ENCODE measurements at places on chromosomes 4 and X. TPM values are rescaled to one million over a fixed set of nuclear protein-coding genes. Genes with fewer than 3 reads are reported as not detected.

DNA sequence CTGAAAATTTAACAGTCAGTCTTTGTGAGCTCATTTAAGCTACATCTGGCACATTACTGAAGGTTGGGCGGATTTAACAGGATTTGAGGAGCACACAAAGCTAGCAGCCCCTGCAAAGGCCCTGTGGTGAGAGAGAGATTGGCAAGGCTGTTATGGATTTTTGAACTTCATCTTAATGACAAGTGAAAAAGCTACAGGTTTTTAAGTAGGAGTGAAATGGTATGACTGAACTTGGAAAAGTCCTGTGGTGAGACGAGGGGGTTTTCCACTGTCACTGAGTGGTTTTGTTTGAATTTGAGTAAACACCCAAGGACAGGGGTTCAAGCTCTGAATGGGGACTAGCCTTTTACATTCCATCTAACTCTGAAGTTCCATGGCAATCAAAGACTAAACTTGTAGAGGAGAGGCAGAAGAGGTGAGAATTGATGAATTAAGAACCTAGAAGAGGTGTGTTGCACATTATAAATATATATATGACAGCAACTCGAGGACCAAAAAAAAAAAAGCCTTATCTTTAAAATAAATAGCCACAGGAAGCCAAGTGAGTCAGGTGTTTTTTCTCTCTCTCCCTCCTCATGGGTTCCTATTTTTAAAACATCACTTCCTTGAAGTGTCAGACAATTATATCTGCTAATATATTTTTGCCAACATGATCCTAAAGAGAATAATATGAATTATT, 47.8 kb upstream of the CLNK start:
- H3K27ac ChIP-seq: peak overlapping the region; percentile 43
- H3K4me1 ChIP-seq: peaks cover 31% of the 10 kb centered on the region

DNA sequence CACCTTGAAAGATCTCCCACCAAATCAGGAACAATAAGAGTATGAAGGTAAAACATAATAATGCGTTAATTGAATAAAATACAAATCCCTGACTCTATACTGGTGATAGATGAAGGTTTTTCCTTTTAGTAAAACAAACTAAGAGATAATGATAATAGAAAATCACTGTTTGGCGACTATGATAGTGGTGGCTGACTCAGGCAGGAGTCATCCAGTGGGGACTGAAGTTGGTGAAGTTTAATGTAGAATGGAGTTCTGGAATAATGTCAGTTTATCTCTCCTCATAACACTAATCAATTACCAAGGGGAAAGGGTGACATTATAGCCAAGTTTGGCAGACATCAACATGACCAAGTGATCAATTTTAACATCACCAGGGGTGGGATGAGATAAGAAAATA, 21.3 kb downstream of the ABCG2 start:
- no peaks in the 10 kb centered on the region for H3K36me3 ChIP-seq
- no peaks in the 10 kb centered on the region for H3K4me1 ChIP-seq
- no peak for DNase-seq
- no peak overlapping the region for H3K27ac ChIP-seq
- H3K27me3 ChIP-seq: peaks cover 3% of the 10 kb centered on the region

DNA sequence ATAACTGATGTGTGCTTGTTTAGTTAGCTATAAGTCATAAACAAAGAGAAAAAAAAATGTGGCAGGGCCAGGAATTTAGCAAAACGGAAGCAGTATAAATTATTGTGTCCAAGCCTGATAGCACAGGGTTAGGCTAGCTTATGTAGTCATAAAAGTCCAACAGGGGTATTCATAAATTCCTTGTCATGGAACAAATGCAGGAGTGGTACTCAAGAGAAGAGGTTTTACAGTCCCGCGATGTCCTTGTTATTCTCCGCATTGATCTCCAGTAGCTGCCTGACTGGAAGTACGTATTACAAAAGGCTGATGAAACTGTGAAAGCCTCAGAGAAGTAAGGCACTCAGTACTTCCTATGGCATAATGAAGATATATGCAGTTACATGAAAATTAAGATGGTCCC, 336.9 kb upstream of the TRAM1L1 start:
- DNase-seq: no peak
- no peak overlapping the region for H3K27ac ChIP-seq
- H3K4me1 ChIP-seq: no peaks in the 10 kb centered on the region

GRCh38 chr4:118718511-118719170, 33.4 kb downstream of the METTL14 start:
- no peak overlapping the region for H3K27ac ChIP-seq
- H3K4me1 ChIP-seq: no peaks in the 10 kb centered on the region
- peaks cover 15% of the 10 kb centered on the region for H3K36me3 ChIP-seq
- H3K27me3 ChIP-seq: no peaks in the 10 kb centered on the region
- DNase-seq: no peak

GRCh38 chr4:55503169-55503568, 43.5 kb downstream of the CLOCK start:
- no peak overlapping the region for H3K4me3 ChIP-seq
- H3K27me3 ChIP-seq: no peaks in the 10 kb centered on the region
- peaks cover 12% of the 10 kb centered on the region for H3K36me3 ChIP-seq
- DNase-seq: no peak

DNA sequence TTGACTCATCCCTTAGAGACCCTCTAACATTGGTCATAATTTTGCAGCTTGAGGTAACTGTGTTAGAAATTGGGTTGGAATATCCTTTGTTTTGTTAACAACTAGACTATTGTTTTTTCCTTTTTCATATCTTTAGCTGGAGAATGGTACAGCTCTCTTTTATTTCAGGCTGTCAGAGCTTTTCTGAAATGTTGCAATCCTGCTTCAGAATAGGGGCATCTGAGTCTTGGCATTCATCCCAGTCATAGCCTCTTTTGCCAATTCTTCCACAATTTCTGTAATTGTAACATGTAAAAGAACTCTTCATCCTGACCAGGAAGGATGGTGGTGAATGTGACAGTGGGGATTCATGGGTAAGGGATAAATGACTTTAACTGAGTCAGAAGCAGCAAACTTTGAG, 128.7 kb downstream of the FHIP1A start:
- no peak overlapping the region for H3K4me3 ChIP-seq
- DNase-seq: no peak
- no peak overlapping the region for H3K27ac ChIP-seq
- no peaks in the 10 kb centered on the region for H3K4me1 ChIP-seq

DNA sequence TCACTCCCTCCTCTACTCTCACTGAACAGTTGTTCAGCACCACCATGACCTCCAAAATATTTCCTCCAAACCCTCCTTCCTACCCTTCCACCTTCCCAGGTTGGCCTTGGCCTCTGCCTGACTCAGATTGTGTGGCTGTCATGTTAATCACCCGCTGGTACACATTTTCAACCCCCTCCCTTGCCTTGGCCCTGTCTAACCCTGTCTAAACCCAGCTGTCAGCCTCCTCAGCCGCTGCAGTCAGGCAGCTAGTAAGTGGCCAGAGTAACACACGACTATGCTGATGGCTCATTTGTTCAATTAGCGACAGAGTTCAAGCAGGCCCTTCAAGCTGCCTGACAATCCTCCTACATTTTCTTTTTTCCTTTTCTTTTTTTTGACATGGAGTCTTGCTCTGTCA, 18.0 kb downstream of the ING2 start:
- no peak for DNase-seq
- H3K4me1 ChIP-seq: no peaks in the 10 kb centered on the region
- no peak overlapping the region for H3K27ac ChIP-seq
- H3K36me3 ChIP-seq: no peaks in the 10 kb centered on the region

The MUC7 gene
- polyA plus RNA-seq: not detected

DNA sequence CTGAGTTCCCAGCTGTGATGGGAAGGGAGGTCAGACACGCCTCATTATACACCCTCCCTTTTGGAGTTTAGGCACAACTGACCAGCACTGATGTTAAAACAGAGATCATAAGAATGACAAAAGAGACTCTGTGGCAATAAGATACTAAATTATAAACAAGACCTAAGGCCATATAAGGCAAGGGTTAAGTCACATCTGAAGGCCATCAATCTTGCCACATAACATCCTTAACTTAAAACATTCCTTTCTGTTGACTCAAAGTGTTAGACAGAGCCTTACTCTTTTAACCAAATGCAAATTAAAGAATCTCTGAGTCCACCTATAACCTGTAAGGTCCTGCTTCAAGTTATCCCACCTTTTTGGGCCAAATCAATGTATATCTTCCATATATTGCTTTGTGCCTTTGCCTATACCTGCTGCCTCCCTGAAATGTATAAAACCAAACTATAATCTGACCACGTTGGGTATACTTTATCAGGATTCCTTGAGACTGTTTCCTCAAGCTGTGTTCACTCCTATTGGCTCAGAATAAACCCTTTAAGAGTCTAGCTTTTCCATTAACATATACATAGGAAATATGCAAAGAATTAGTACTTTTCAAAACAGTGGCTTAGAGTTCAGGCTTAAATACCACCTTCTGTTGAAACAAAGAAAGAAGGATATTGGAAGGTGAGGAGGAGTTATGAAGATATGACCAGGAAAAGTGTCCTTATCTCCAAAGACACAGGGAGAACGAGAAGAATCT, 214.4 kb upstream of the PPP1R2C start:
- H3K27me3 ChIP-seq: peaks cover 6% of the 10 kb centered on the region
- H3K27ac ChIP-seq: no peak overlapping the region
- no peak overlapping the region for H3K4me3 ChIP-seq
- H3K4me1 ChIP-seq: no peaks in the 10 kb centered on the region
- no peak for DNase-seq
